NCI-H69 (cell line): ENCODE measurements at places on chromosomes 5 and 9.

GRCh38 chr5:141084487-141084989 is 9.9 kb upstream of the PCDHB2 start:
- DNase-seq: peak; percentile 84

DNA sequence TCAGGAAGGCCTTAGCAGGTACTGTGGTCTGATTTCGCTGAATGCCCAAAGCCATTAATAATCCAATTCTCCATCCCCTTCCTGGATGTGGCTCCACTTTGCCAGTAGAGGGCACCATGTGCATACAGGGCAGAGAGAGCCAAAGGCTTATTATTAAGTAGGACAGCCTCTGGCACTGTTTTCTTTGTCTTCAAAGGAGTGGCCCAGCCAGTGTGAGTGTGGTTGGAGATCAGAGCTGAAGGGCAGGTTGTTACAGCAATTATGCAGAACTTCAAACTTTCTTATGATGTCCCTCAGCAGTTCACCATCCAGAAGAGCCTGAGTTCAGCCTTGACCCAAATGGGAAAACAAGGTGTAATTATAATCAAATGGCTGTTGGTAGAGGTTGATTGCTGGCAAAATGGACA is 38.6 kb upstream of the CEMIP2 start:
- peak; percentile 90 for DNase-seq

DNA sequence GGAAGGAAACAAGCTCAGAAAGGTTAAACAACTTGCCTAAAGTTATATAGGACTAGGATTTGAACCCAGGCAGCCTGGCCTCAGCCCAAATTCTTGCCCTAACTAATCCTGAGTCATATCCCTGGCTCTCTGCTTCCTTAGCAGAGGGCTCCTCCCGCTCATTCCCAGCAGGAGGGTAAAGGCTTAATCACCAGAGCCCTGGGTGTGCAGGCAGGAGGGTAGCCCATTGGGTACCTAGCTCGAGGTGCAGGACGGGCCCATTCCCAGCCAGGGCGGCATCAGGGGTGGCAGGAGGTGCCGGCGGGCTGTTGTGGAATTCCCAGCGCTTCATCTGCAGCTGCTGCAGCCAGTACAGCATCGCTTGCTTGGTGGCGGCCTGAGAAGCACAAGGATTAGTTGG is 3.9 kb downstream of the TBC1D2 start:
- peak; percentile 46 for DNase-seq

- DNase-seq: peak; percentile 88
Observed at GRCh38 chr9:134793288-134794188, 87.1 kb upstream of the FCN2 start.

GRCh38 chr9:133050781-133051180 is 11.0 kb upstream of the CEL start:
- DNase-seq: no peak

- peak; percentile 92 for DNase-seq
Observed at GRCh38 chr9:112784020-112784785, 33.6 kb downstream of the SNX30 start.

- DNase-seq: no peak
Observed at GRCh38 chr9:34990908-34991606, 1.5 kb downstream of the DNAJB5 start.

GRCh38 chr9:109857336-109857735 is 77.3 kb downstream of the PALM2AKAP2 start:
- DNase-seq: no peak

- DNase-seq: peak; percentile 30
Observed at GRCh38 chr9:81558091-81558830, 131.1 kb downstream of the TLE1 start.

DNA sequence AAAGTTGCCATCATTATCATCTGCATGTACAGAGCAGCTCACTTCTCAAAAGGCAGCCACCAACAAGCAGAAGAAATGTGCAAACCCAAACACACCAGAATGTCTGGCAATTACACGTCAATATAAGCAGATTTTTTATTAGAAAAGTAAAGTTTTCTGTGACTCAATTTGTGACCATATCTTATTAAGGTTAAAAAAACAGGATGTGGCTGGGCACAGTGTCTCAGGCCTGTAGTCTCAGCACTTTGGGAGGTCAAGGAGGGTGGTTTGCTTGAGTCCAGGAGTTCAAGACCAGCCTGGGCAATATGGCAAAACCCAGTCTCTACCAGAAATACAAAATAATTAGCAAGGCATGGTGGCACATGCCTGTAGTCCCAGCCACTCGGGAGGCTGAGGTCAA is 176.7 kb downstream of the FANCC start:
- DNase-seq: no peak

GRCh38 chr5:43589310-43589709 is 13.7 kb upstream of the NNT start:
- DNase-seq: no peak

DNA sequence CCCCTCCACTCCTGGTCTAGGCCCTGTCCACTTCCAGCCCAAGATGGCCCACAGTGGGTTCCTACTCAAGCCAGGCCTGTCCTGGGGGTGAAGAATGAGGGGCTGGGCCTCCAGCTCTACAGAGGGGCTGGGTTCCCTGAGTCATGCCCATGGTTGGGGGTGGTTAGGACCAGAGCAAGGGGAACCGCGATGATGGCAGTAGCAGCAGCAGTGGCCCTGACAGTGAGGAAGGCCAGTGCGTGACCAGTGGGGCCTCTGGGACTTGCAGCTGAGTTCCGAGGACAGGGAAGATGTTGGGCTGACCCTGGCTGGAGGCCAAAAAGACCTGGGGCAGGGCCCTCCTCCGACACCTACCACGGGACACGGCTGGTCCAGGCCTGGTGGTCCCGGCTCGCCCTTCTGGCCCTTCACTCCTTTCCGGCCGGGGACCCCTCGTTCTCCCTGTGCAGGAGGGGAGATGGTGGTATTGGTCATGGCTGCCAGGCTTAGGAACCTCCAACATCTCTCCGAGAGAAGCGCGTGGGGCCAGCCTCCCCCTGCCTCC is 9.2 kb upstream of the PHYKPL start:
- no peak for DNase-seq

GRCh38 chr5:151078490-151079262 is 2.2 kb downstream of the TNIP1 start:
- no peak for DNase-seq

GRCh38 chr9:69344459-69344858 is 19.4 kb downstream of the ENTREP1 start:
- no peak for DNase-seq

DNA sequence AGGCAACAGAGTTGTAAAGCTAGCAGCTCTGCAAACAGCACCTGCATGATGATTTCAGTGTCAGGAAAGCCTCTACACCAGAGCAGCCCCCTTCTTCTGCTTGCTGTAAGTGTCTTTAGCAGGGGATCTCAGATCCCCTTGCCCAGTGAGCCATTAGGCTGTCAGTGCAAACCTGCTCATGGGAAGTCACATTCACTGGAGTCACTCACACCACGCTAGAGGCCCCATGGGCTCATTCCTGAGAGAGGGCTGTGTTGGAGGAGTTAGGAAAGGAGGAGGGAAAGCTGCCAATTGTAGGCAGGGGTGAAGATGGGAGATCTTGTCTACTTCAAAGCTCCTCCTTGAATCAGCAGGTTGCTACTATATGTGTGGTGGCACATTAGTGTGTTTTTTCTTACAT is 275.2 kb downstream of the SMARCA2 start:
- DNase-seq: peak; percentile 66

DNA sequence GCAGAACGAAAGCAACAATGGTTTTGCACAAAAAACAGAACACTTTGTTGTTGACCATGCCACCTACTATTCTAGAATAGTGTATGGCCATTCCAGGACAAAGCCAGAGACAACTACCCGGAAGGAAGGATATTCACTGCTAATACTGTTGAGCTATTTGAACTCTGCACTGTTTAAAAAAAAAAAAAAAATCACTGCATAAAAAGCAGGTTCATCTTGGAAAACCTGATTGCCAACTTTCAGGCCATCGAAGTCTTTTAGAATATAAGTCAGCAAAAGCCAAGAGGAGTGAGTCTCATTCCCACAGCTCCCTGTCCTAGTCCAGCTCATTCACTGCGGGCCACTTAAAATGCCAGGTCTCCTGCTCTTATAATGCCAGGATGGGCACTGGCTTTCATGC is 4.0 kb downstream of the ENC1 start:
- DNase-seq: no peak

DNA sequence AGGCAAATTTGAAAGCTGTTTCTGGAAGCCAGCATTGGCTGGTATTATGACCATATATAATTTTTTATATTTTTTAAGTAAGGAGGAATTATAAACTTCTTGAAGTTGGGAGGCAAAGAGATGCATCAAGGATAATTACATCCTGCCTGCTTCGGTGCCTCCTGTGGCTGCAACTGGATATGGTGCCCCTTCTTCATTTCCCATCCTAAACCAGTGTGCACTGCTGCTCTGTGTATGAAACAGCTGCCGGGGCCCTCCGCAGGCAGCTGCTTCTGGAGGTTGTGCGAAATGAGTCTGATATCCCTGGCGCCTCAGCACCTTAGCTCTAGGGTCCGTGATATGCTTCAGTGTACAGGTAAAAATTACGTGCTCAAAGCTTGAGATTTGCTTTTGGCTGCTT is 304.2 kb downstream of the ENC1 start:
- peak; percentile 79 for DNase-seq

- DNase-seq: no peak
Observed at GRCh38 chr5:61617039-61617438, 285.0 kb downstream of the ZSWIM6 start.

DNA sequence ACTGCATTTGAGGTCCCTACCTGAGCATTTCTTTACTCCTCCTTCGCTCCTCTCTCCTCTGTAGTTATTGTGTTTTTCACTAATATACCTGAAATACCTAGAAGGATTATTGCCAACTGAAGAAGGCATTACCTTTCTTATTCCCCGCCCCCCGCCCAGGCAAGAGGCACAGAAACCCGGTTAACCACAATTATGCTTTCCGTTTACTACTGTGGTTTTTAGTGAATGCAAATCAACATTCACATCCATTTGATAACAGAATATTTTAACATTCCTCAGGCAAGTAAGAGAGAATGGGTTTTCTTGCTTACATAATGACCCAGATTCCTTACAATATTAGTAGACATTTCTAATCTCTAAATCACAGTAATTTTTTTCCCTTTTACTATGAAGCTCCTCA is 136.9 kb downstream of the PCSK5 start:
- DNase-seq: no peak

GRCh38 chr5:2430606-2431005 is 320.9 kb downstream of the IRX2 start:
- no peak for DNase-seq

GRCh38 chr9:87812375-87813118 is 70.1 kb upstream of the SPATA31E1 start:
- DNase-seq: no peak

DNA sequence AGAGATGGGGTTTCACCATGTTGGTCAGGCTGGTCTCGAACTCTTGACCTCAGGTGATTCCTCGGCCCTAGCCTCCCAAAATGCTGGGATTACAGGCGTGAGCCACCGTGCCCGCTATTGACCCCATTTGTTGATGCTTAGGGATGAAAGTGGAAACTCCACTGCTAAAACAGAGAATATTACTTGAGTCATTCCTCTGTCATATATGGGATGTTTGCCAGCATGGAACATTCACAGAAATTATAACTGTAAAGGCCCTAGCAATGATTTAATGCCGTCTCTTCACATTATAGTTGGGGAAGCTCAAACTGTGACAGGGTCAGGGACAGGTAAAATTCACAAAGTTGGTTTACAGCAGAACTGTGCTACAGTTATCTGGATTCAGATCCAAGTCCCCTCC is 94.5 kb downstream of the TMC1 start:
- DNase-seq: no peak

- DNase-seq: no peak
Observed at GRCh38 chr5:145245354-145245753, 589.8 kb downstream of the PRELID2 start.

- DNase-seq: no peak
Observed at GRCh38 chr9:96508227-96508940, 58.4 kb downstream of the HABP4 start.

GRCh38 chr9:34866614-34867013 is 91.5 kb upstream of the PHF24 start:
- no peak for DNase-seq

- DNase-seq: no peak
Observed at GRCh38 chr5:41296066-41296465, 82.7 kb upstream of the C6 start.

GRCh38 chr5:176192094-176192721 is 46.0 kb upstream of the SIMC1 start:
- peak; percentile 88 for DNase-seq

- DNase-seq: no peak
Observed at GRCh38 chr5:138541511-138542179, 1.4 kb downstream of the ETF1 start.

GRCh38 chr9:111597852-111598732 is 1.4 kb downstream of the PTGR1 start:
- DNase-seq: peak; percentile 76

GRCh38 chr9:124320062-124320973 is 62.6 kb downstream of the NEK6 start:
- peak; percentile 81 for DNase-seq

GRCh38 chr9:110807956-110808598 is 139.5 kb downstream of the MUSK start:
- no peak for DNase-seq

DNA sequence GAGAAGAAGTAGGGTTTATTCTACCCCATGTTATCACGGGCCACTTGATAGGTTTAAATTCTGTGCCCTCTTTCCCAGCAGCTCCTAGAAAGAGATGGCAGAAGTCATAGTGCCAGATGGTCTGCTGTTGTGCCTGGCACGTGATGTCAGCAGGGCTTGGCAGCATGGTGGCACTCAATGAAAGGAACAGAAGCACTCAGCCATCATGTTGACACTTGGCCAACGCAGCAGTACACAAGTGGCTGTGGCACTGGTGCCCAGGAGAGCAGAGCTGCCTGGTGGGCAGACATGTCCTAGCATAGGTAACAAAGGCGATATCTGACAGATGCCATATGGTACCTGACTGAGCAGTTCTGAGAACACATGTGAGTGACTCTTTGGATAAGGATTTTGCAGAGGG is 796.4 kb upstream of the ACO1 start:
- peak; percentile 99 for DNase-seq

- DNase-seq: peak; percentile 76
Observed at GRCh38 chr5:106094839-106095238, 1575.9 kb downstream of the EFNA5 start.

- peak; percentile 85 for DNase-seq
Observed at GRCh38 chr9:98317134-98317857, 61.8 kb upstream of the TBC1D2 start.

DNA sequence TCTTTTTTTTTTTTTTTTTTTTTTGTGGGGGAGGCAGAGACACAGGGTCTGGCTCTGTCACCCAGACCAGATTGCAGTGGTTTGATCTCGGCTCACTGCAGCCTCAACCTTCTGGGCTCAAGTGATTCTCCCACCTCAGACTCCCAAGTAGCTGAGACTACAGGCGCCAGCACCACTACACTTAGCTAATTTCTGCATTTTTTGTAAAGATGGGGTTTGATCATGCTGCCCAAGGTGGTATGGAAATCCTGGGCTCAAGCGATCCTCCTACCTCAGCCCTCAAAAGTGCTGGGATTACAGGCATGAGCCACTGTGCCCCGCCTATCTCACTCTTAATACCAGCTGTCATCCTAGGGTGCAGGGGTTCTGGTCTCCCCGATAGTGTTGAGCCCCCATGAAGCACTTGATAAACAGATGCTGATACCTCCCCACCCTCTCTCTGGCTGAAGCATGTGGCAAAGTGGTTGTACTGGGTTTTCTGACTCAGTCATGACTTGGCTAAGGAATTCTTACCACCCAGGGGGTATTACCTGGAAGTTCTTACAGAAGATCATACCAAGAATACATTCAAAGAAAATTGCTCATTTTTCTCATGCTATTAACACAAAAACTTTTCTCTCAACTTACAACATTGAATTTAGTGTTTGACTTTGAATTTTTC is 110.2 kb upstream of the DAPK1 start:
- DNase-seq: no peak
